ENCODE measurements at places on chromosomes 3 and 15.

GRCh38 chr15:83471307-83471866, 24.2 kb downstream of the SH3GL3 start:
- DNase-seq = no peak

GRCh38 chr15:75713338-75713895, 769 bp upstream of the CSPG4 start:
- DNase-seq = no peak

DNA sequence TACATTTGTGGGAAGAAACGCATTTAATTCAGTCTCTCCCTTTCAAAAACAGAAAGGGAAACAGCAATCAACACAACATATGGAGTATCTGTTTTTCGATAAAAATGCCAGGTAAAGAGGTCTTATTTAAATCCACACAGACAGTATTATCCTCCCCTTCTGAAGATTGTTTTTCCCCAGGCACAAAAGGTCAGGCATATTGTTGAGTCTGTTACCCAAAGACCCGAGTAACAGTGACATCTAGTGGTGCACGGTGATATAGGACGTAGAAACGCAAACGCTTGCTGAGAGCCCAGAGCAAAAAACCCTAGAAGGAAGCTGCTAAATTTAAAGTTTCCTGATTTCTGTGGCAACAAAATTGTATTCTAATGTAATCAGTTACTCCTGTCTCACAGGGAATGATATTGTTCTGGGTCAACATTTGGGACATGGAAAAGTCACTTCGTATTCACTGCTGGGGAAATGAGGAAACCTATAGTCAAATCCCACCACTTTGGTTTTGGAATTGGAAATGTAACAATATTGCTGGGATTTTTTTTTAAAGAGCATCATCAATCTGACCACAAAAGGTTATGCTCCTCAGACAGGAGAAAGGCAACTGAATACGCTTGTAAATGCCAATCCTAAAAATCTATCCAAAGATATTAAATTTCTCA, 312.7 kb upstream of the CCDC54 start:
- peak; percentile 56 for DNase-seq

GRCh38 chr3:133016838-133017309, 21.3 kb upstream of the TMEM108 start:
- no peak for DNase-seq

DNA sequence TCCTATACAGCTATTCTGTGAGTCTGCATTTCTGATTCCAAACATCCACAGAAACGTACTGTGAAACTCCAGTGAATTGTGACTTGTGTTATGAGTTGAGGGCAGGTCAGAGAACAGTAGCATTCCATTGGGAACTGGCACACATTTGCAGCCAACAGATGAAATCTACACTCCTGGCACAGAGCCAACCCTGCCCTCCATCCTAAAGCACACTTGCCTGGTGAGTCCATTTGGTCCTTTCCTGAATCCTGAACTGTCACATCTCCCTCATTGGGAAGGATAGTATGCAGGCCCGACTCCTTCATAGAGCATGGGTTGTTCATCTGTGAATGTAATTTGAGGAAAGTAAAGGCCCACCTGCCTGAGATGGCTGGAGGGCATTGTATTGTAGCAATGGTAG, 314.3 kb upstream of the RASGRP1 start:
- no peak for DNase-seq

DNA sequence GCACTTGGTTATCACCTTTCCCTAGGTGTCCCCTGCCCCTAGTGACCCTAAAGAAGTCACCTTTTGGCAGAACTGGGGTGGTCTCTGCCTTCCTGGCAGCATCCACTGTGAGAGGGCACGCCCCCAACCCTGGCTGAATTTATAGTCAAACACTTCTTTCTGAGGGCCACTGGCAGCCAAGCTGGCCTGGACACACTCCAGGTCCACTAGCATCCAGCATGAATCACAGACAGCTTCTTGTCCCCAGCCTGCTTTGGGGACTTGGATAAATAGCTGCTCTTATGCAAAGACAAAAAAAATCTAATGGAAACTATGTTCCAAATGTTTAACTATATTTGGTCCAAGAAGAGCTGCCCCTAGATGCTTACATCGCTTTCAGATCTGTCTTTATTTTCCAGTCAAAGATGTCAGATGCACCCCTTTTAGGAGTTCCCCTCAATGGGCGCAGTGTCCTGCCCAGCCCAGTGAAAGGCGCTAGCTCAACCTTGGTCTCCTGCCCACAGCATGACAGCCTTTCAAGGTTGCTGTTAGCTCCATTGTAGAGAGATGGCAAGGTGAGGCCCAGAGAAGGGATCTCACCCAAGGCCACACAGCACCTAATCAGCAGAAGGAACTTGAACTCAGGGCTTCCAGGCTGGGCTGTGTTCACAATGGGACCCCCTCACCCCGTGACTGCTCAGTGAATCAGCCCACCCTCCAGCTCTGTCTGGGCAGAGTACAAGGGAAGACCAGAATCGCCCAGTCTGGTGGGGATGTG, 7.0 kb downstream of the RASL12 start:
- no peak for DNase-seq

- no peak for DNase-seq
Measured at GRCh38 chr15:66298803-66299251, 5.5 kb downstream of the DIS3L start.

GRCh38 chr3:184553385-184553784, 8.2 kb upstream of the EPHB3 start:
- no peak for DNase-seq

- DNase-seq = no peak
Measured at GRCh38 chr3:194129581-194130133, 6.3 kb upstream of the HES1 start.

- DNase-seq = no peak
Measured at GRCh38 chr3:36648241-36649034, 115.9 kb downstream of the DCLK3 start.

GRCh38 chr3:124313621-124314020, 321.7 kb upstream of the ROPN1 start:
- DNase-seq = no peak

GRCh38 chr3:60746695-60747416, 504.4 kb downstream of the FHIT start:
- DNase-seq = no peak

- no peak for DNase-seq
Measured at GRCh38 chr3:195905970-195906864, 2.1 kb downstream of the TNK2 start.

DNA sequence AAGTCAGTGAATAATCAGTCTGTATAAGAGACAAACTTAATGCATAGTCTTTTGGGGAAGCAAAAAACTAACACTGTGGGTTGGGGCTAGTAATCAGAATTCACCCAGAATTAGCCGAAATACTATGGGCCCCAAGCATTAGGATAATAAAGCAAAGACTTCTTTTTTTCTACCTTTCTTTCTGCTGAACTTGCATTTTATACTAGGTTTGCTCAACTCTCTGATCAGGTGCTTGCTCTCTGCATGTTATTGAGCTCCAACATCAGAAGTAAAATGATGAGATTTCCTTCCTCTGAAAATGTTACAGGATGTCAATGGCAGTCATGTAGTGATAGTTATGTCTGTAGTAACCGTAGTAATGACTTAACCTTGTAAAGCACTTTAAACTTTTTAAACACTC, 216.6 kb downstream of the KCNMB2 start:
- no peak for DNase-seq

DNA sequence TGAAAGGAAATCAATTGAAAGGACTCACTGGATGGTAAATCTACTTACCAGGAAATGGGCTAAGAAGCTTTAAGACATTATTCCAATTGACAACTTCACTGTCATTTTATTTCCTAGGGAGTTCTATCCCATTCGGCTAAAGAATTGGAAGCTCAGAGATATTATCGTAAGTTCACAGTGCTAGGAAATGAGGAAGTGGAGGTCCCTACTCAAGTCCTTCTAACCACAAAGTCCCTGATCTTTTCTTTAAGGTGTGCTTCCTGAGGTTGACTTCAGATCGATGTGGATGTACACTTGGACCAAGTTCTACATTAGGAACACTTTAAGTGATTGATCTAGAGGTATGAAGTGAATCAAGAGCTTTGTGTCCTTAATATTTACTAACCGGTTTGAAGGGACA, 63.6 kb downstream of the MDFIC2 start:
- no peak for DNase-seq

DNA sequence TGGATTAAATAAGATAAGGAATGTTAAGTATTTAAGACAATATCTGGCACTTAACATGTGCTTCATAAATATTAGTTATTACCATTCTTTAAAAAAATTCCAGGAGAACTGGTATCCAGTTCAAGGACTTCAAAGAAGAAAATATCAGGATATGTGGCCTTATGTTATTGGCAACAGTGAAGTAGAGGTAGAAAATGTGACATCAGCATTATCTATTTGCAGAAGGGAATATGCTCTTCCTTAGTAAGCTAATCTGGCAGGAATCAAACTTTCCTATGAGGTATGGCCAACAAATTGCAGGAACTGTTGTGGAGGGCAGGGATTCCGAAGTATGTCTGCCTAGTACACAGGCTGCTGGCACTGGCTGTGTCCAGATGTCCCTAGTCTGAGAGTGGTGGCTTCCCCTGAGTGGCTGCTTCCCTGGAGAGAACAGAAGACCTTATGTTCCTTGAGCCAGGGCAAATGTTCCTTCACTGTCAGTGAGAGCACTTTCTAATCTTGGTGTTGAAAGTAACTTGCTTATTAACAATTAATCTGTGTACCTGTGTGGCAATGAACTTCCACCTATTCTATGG, 351.7 kb upstream of the THRB start:
- no peak for DNase-seq

- DNase-seq = no peak
Measured at GRCh38 chr3:22920006-22920405, 283.1 kb upstream of the UBE2E2 start.

GRCh38 chr3:185552358-185552877, at the start of gene LIPH:
Gene LIPH, minus strand, starts transcription at chr3:185552588. Its CDS starts 117 bp downstream, at chr3:185552471.
- DNase-seq = no peak

GRCh38 chr3:190108804-190109203, 11.9 kb downstream of the P3H2 start:
- DNase-seq = no peak

DNA sequence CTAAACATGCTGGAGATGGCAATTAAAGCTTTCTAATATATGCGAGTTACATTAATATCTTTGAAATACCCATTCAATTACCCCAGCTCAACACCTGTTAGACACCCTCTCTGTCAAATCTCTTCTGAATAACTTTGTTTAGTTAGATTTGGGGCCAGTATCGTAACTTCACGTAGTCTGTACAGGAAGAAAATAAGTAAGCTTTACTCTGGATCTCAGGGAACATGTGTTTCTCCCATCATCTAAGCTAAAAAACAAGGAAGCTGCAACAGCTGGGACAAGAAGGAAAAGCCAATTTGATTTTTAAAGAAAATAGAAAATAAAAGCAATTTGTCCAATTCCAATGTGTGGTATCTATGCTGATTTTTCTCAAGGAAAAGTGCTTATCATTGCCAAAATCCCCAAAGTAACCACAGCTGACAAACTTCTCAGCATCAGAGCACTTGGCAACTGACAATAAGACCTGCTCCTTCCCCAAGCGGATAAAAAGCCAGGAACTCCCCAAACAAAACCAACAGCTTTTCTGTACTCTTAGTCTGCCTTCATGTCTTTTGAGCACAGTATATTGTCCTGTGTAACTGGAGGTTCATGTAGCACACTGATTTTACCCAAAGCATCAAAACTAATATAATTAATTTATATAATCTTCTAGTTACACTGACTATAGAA, 279.1 kb downstream of the ZBTB20 start:
- no peak for DNase-seq
